NCI-H1105 treated with DMSO at 0.1 percent for 48 hours (cell line): ENCODE measurements at places on chromosomes 6 and 20.
A peak's percentile ranks its signal among the peaks of the same experiment; 100 is the strongest.

DNA sequence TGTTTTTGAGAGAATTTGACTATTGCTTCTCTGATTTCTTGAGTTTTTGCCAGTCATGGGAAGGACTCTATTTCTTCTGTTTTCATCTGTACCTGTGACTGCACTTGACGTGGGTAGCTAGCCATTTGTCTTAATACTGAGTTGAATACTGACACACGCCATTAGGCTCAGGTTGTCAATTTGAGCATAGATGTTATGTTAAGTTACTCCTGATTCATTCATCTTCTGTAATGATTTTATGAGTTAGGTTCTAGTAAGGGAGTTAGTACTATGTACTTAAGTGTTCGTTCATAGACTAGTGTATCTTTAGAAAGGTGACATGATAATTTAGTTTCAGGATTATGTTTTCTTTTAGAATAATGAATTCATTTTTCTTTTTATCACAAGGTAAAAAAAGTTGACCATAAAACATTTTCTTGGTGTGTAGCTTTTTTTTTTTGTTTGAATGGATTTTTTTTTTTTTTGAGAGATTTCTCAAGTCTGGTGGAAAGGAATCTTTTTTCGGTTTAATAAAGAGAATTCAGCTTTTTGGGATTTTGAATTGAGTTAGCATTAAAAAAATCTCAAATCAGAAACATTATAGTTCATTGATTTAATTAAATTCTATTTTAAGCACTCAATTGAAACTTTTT, 1.7 kb downstream of the AFDN start:
- peak; percentile 54 for DNase-seq

DNA sequence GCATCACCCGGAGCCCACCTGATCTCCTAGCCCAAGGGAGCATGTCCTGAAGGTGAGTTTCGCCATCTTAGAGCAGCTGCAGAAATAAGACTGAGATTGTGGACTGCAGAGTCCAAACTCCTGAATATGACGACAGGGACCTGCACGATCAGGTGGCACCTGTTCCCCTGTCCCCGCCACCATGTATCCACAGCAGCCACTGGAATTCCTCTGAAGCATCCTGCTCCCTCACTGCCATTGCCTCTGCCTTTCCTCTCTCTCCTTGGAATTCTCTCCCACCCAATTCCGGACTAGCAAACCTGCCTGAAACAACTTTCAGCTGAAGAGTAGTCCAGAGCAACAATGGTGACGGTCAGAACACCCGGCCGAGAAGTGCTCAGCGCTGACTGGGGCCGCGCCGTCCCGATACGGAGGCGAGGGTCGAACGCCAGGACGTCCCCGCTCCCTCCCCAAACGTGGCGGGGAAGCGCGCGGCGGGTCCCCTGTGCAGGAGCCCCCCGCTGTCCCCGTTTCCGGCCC, 694 bp upstream of the FAM120B start:
- no peak for DNase-seq

DNA sequence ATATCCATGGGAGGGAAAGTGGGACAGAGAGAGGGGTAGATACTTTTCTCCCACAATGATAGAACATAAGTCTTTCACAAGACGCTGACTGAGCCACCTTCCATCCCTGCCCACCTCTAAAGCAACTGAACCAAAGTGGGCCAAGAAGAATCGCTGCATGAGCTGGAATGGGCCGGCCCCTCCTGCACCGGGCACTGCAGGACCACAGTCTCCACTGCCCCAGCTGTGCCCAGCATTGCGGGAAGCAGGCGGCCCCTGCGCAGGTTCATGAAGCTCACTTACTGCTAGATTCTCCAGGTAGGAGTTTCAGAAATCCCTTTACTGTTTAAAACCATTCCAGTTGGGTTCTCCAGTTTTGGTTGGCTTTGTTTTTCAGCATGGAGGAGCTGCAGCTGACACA, 32.0 kb upstream of the CST7 start:
- no peak for DNase-seq

DNA sequence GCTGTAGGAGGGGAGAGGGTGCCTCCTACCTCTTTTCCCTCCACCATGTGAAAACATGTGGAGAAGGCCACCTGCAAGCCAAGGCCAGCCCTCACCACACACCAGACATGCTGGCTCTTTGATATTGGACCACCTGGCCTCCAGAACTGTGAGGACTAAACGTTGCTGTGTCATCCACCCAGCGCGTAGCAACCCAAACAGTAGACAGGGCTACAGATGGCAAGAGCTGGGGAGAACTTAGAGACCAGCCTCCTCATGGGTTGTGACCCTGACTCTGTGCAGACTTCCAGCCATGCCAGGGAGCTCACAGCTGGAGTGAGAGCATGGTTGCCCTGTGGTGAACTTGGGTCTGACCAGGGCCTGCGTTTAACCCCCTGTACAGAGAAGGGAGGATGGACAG, 195.9 kb upstream of the CST7 start:
- DNase-seq, result no peak

- DNase-seq, result no peak
These were observed 1.5 kb downstream of the GNMT start for GRCh38 chr6:42962096-42962495.

GRCh38 chr6:131636880-131637792, at the start of gene ENPP3:
TSS of gene ENPP3 (plus strand) at chr6:131637302. CDS start at chr6:131637385, 83 bp downstream.
- no peak for DNase-seq

- no peak for DNase-seq
These were observed 118.1 kb upstream of the MAFB start for GRCh38 chr20:40806929-40807820.

DNA sequence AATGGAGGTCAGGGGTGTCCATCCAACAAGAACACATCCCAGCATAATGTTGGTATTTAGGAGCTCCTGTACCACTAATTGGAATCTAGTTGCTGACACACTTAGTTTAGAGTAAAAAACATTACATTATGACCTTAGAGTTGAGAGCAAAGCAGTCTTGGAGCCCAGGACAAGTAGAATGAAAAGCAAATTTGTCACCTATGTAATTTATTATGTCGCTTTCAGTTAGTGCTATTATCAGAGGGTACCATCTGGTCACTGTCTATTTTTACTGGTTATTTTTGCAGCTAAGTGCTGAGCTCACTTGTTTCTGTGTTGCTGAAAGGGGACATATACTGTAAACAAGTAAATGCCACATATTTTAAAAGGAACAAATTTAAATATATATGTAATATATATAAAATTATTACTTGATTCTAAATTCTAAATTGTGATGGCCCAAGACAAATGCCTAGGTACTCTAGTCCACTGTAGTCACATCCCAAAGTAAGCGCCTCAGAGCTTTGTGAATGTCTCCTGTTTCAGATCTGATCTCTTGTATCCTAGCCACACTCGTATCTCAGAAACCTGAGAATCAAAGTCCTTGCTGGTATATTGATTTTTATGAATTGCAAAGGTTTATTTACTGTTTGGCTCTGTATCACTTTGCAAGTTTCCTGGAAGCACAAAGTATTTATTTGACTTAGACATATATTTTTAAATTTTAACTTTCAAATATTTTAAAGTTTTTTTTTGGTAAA, 148.6 kb upstream of the MAN1A1 start:
- no peak for DNase-seq

- no peak for DNase-seq
These were observed 1.9 kb downstream of the SLCO4A1 start for GRCh38 chr20:62644044-62644795.

DNA sequence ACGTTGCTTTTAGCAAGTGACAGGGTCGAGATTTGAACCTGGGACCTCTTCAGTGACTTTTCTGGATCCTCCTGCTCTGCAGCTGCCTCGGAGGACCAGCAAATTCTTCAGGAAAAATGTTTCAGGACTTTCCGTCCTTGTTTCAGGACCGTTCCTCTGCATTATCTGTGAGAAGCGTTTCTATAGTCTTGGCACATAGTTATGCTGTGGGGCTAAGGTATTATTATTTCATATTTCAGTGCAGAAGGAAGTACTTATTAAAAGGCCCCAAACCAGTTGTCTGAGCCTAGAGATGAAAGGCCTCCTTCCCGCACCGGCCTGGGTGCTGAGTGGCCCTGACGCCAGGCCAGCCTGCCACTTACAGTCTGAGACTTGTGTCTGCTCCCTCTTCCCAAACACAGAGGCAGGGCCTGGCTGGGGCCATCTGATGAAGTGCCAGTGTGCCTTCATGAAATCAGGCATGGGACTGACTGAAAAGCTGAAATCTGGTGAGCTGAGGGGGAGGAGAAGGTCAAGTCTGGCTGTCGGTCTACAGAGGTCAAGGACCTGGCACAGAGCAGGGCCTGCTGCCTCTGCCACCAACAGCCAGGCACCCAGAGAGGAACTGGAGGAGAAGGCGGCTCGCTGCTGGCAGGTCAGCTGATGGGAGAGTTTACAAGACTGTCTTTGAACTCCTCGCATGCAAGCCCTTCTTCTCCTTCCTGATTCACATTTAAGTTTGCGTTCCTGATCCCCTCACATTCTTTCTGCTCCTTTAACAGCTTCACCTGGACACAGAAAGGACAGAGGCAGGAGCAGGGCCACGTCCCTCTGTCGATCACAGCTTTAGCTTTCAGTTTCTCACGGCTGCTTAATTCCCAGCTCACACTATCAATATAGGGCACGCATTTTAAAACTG, 8.9 kb upstream of the QKI start:
- no peak for DNase-seq

- no peak for DNase-seq
These were observed 373.7 kb downstream of the DOK5 start for GRCh38 chr20:54848984-54849538.

GRCh38 chr6:160375561-160375949, 27.4 kb downstream of the SLC22A3 start:
- no peak for DNase-seq

DNA sequence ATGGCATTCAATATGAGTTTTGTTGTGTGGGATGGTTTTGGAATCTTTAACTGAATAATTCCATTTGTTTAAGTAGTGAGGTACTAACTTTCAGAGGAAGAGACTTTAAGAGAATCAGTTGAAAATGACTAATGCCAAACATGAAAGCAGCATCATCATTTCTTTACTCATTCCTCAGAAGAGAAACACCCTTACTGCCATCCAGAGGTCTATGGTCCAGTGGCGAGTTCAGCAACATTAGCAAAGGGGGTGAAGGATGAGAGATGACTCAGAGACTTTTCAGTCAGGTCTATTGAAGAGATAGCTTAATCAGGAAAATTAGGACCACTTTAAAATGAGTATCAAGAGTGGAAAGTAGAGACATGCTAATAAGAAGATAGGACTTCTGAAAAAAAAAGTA, 118.8 kb downstream of the COL19A1 start:
- DNase-seq, result no peak
